ENCODE measurements at places on chromosomes 12 and 14.

DNA sequence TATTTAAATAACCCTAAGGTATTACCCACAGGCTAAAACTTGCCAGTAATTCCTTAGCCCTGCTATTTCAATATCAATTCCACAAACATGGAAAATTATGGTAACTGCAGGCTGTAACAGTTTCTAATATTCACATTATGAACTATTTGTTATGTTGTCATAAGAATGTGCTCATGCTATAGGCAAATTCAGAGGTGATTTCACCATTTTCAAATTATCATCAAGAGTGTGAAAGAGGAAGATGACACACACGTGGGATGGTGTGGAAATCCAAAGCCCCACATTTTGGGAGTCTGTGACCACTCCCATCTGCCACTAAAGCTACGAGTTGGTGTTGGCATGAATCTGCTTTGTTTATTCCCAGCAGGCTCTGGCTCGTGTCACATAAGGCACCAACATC, 5.9 kb upstream of the MYO1A start:
- no peaks in the 10 kb centered on the region for H3K27me3 ChIP-seq
- H3K4me3 ChIP-seq: no peak overlapping the region
- H3K4me1 ChIP-seq: no peaks in the 10 kb centered on the region
- H3K36me3 ChIP-seq: peaks cover 26% of the 10 kb centered on the region
- no peak for DNase-seq
- no peak overlapping the region for H3K27ac ChIP-seq

GRCh38 chr12:39426636-39427240, 16.2 kb downstream of the KIF21A start:
- H3K36me3 ChIP-seq: no peaks in the 10 kb centered on the region
- no peaks in the 10 kb centered on the region for H3K27me3 ChIP-seq
- H3K27ac ChIP-seq: no peak overlapping the region

DNA sequence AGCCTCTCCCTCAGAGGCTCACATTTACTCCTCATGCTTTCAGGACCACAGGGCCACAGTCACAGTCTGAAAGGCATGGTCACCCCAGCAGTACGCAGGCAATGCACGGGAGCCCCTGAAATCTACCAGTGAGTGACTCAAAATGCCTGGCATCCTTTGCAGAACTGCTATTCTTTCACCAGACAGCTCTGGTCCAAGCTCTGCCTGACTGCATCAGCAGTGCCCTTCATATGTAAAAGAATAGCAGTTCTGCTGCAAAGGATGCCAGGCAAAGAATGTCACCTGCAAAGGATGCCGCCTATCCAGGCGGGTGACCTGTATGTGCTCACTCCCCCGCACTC, 38.5 kb downstream of the LGMN start:
- H3K36me3 ChIP-seq: no peaks in the 10 kb centered on the region
- no peaks in the 10 kb centered on the region for H3K27me3 ChIP-seq
- no peak overlapping the region for H3K27ac ChIP-seq
- no peak for DNase-seq

DNA sequence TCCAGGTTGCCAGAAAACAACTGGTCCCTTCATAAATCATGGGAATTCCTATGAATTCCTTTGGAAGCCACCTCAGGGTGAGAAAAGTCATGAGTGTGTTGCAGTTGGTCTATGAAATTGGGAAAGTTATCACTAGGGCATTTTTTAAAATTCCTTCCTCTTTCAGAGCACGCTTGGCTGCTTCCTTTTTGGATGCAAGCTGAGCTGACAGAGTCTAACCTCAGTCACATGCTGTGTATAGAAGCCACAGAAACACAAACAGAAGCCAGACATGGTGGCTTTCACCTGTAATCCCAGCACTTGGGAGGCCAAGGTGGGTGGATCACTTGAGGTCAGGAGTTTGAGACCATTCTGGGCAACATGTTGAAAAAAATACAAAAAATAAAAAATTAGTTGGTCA, 21.7 kb upstream of the HELB start:
- no peaks in the 10 kb centered on the region for H3K4me1 ChIP-seq
- H3K27ac ChIP-seq: no peak overlapping the region
- peaks cover 11% of the 10 kb centered on the region for H3K27me3 ChIP-seq

DNA sequence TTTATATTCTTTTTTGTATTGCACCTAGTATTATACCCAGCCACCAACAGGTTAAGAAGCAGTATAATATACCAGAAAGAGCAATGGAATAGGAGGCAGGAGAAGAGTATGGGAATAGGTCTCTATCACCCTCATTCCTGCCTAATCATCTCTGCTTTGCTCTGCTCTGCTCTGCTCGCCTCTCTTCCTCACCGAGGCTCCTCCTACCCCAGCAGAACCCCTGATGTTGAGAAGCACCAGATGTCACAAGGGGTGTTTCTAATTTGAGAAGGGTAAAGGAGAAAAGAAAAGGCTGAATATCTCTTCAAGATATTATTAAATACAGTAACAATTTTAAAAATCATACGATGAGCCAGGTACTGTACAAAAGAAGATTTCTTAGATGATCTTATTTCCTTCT, 89.0 kb downstream of the STON2 start:
- no peaks in the 10 kb centered on the region for H3K4me1 ChIP-seq
- no peaks in the 10 kb centered on the region for H3K27me3 ChIP-seq
- H3K36me3 ChIP-seq: no peaks in the 10 kb centered on the region
- no peak overlapping the region for H3K4me3 ChIP-seq
- no peak for DNase-seq

DNA sequence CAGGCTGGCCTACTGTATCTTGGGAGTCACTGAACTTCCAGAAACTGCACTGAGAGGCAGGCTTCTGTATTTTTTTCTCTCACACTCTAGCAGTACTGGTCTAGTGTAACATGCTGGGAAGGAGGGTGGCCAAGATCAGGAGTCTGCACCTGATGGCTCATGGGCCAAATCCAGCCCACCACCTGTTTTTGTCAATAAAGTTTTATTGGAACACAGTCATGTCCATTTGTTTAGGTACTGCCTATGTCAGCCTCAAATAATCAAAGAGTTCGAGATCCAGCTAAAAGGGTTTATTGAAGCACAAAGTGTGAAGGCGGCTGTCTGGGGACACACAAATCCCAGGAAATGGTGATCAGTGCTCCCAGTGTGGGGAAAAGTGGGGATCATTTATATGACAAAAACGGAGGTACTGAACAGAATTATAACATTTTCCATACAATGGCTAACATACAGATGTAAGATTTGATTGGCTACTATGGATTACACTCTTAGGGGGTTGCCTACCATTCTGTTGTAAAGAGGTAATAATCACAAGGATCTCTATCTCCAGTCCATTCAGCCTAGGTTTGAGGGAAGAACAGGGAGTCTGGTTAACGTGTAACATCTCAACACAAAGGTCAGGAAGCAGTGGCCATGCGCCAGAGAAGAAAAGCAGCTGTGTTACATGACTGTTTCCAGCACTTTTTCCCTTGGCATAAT, 12.9 kb downstream of the USP30 start:
- H3K36me3 ChIP-seq: peaks cover 15% of the 10 kb centered on the region
- H3K27me3 ChIP-seq: no peaks in the 10 kb centered on the region
- DNase-seq: no peak
- no peak overlapping the region for H3K27ac ChIP-seq
- H3K4me3 ChIP-seq: no peak overlapping the region

DNA sequence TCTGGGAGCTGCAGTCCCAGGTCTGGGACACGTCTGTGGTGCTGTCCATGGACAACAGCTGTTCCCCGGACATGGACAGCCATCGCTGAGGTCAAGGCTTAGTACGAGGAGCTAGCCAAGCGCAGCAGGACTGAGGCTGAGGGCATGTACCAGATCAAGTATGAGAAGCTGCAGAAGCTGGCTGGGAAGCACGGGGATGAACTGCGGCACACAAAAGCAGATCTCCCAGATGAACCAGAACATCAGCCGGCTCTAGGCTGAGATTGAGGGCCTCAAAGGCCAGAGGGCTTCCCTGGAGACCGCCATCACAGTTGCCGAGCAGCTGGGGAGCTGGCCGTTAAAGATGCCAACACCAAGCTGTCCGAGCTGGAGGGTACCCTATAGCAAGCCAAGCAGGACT, 375.3 kb downstream of the SEC23A start:
- H3K27me3 ChIP-seq: no peaks in the 10 kb centered on the region
- H3K4me1 ChIP-seq: no peaks in the 10 kb centered on the region
- DNase-seq: no peak
- no peaks in the 10 kb centered on the region for H3K36me3 ChIP-seq
- H3K27ac ChIP-seq: no peak overlapping the region
